ENCODE measurements at places on chromosomes 16 and 17.

GRCh38 chr17:13557077-13557476, 44.7 kb downstream of the HS3ST3A1 start:
- no peak for DNase-seq

GRCh38 chr17:76474238-76474637, 6.8 kb downstream of the AANAT start:
- no peak for DNase-seq

GRCh38 chr16:68848786-68849185, 5.5 kb downstream of the TANGO6 start:
- DNase-seq: no peak

GRCh38 chr17:40150276-40150675, 9.9 kb downstream of the CASC3 start:
- DNase-seq: no peak

- no peak for DNase-seq
Observed at GRCh38 chr16:65116818-65117430, 4.9 kb downstream of the CDH11 start.

- no peak for DNase-seq
Observed at GRCh38 chr17:55259684-55260111, 5.1 kb upstream of the HLF start.

All from heart left ventricle (tissue), 16 donors.